Liver (tissue), 10 donors: ENCODE measurements at places on chromosomes 2 and 18.

- no peak for DNase-seq
Observed at GRCh38 chr18:79789901-79790890, 7.5 kb upstream of the KCNG2 start.

GRCh38 chr2:235669983-235670962 is 176.4 kb downstream of the AGAP1 start:
- DNase-seq: peak; percentile 43

DNA sequence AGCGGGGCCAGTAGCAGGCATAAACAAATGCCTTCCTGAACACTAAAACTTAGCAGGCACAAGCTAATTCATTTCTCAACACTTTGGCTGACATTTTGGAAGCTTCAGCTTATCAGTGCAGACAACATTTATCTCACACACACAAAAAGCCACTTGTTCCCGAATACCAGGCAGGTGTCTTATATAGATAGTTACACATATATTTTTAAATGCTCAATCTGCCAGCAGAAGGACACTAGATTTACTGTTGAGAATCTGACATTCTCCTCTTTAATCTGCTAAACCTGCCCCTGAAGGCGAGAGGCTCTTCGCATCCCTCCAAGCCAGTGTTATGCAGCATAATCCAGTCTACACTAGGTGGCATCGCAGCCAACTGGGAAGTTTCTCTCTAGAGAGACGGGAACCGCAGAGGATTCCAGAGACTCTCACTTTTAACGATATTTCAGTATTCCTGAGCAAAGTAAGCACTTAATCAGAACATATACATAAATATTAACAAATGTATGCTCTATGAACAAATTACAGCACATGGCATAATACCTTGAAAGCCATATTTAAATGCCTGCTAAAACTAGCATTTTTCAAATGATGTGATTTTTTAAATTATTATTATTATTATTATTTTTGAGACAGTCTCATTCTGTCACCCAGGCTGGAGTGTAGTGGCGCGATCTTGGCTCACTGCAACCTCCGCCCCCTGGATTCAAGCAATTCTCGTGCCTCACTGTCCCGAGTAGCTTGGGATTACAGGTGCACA is 90.2 kb upstream of the SCG2 start:
- no peak for DNase-seq

- DNase-seq: no peak
Observed at GRCh38 chr2:234375176-234375880, 121.6 kb downstream of the ARL4C start.

DNA sequence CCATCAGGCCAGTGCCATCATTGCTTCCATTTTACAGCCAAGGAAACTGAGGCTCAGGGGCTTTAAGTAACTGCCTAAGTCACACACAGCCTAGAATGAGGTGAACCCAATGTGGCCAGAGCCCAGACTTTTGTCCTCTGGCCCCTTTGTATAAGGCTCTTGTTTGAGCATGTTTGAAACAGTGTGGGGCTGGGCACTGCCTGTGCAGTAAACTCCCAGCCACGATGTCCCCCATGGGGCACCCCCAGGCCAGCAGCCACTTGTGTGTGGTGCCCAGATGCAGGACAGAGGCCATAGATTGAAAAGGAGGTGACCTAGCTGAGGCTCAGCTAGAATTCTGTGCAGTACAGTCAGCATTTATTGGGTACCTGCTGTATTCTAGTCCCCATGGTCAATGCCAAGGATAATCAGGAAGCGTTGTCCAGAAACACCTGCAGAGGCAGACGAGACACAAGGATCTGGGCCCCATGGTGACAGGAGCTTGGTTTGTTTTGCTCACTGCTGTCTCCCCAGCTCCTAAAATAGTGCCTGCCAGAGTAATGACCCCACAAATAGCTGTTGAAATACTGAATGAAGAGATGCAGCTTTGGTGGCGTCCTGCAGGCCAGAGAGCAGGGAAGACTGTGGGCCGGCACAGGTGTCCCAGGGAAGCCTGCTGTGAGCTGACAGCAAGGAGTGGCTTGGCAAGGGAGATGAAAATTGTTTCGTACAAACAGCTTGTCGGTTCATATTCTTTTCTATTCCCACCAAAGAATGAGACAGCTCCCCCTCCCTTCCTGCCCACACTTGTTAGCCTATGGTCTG is 160.7 kb downstream of the LDLRAD4 start:
- no peak for DNase-seq

DNA sequence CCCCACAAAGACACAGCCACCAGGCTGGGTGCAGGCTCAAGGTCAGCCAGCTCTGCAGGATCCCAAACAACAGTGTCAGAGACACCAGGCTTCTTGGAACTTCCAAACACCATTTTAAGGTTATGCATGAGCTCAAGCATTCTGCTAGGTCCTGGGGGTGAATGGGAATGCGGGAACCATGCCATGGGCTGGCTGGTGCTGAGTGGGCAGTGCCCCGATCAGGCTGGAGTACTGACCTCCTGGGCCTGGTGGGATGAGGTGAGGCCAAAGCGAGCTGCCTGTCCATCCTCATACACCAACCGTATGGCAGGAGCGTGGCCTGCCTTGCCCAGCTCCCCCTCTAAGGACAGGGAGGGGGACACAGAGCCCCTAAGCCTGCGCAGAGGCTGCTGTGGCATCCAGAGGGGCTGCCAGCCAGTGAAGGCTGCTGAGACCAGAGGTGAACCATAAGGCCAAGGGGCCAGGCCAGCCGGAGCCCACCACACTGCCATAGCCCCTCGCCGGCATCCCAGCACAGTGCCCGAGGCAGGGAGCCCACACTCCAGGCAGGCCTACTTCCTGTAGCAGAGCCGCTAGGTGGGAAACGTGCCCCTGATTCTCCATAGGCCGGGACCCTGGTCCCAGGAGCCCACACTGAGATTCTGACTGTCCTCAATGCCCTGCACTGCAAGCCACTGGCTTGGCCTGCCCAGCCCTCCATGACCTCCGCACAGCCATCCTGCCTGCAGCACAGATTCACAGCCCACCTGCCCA is 135.0 kb downstream of the HDAC4 start:
- peak; percentile 31 for DNase-seq

- DNase-seq: no peak
Observed at GRCh38 chr2:217254111-217254510, 394.2 kb upstream of the TNP1 start.

GRCh38 chr2:236366397-236366796 is 102.2 kb upstream of the ASB18 start:
- no peak for DNase-seq

DNA sequence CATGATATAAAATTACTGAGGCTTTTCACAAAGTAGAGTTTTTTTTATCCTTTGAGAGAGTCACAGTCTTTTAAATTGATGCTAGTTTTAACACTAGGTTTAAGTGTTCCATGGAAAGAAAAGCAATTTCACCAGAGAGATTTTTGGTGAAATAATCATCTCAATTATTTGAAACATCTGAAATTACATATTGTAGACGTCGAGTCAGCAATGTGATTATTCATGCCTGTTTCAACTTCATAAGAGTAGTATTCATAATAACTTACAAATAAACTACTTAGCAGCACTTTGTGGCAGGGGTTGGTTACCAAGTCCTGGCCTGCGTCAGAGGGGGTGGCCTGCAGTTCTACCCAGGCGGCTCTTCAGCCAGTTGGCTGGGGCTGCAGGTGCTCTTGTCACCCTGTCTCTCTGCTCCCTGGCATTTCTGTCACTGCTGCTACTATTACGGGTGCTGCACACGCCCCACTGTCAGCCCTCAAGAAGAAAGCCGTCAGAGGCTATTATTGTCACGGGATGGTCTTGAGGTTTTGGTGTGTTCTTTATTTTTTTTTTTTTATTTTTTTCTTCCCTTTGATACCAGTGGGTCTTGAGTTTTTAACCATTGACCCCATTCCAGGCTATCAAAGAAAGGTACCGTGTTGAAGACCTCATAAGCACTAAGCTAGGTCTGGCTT is 50.4 kb downstream of the MALT1 start:
- no peak for DNase-seq

DNA sequence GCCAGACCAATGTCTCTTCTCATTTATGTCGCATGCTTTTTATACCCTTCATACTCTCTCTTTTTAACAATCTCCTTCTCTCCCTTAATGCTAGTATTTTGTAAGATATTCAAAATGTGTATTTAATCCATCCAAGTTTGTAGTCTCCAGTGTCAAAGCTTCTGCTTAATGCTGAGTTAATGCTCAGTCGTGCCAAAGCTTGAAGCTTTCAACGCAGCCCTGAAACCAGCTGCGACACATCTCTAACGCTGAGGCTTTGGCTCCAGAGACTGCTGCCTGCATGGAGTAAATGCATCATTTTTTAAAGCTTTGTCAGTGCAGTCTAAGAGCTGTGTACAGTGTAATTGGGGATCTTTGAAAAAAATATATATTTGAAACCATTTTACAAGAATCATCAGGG is 2108.8 kb upstream of the PIK3C3 start:
- no peak for DNase-seq

GRCh38 chr2:240303896-240304745 is 131.3 kb upstream of the GPC1 start:
- DNase-seq: peak; percentile 19

DNA sequence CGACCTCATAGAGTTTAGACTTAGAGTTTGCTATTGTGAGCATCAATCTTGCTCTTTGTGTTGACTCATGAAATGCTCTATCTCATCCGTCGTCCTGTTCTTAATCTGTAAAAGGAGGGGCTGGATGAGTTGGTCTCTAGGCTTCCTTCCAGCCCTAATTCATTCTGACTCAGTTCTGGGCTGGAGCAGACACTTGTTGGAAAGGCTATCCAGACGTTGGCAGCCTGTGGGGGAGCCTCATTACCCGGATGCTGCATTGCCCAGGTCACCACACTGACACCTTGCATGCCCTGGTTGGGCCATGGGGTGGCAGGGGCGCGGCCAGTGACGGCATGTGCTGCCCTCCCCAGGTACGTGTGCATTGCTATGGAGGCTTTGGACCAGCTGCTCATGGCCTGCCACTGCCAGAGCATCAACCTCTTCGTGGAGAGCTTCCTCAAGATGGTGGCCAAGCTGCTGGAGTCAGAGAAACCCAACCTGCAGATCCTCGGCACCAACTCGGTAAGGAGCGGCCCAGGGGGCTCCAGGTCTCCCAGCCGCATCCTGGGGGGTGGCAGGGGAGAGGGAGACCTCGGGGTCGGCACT is 61.5 kb downstream of the EFR3B start:
- no peak for DNase-seq

GRCh38 chr2:58532641-58533040 is 291.5 kb upstream of the FANCL start:
- no peak for DNase-seq

GRCh38 chr2:168567836-168568235 is 111.8 kb downstream of the CERS6 start:
- DNase-seq: no peak

DNA sequence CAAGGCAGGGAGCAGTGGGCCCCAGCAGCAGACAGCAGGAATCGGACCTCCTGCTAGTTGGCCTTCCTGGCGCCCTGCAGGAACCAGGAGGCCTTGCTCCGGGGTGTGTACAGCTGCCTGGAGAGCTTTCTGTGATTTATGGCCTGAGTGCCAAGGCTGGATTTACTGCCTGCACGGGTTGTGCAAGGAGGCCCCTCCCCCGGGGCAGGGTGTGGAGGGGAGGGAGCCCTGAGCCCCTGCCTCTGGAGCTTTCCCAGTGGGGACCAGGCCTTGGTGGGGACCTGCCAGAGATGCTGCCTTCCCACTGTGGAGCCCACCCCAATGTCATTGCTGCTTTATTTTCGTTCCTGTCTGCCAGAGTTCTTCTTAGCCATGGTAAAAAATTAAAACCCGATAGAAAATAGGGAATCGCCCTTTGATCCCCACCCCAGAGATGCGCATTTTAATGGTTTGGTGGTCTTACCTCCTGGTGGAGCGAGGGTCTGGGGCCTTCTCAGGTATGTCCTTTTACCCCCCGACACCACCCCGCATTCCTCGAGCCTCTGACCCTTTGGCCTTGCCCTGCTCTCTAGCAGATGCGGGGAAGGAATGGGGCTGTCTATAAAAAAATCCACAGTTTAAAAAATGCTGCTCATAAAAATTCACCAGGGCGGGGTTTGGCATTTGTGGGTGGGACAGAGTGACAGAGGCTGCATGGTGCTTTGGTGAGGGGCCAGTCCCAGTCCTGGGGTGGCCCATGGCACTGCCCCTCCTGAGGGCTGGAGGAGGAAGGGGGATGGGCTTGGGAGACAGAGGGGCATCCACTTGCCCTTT is 6.9 kb upstream of the RALB start:
- no peak for DNase-seq

GRCh38 chr2:133420788-133421187 is 147.5 kb downstream of the NCKAP5 start:
- no peak for DNase-seq

GRCh38 chr18:36101943-36102342 is 27.2 kb downstream of the SLC39A6 start:
- no peak for DNase-seq

DNA sequence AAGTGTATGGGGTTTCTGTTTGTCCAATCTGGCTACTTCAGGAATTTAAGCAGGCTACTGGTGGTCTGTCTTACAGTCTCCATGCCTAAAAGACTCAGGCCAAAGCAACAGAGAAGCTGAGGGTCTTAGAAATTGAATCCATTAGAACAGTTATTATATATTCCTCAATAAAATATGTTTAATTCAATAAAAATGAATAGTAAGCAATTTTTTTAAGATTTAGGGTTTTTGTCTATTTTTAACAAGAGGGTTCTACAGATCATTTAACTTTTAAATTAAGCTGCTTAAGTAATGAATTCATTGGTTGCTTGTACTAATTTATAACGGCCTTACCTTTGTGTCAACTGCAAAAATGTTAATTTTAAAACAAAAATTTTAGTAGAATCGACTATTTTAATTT is 832.6 kb upstream of the SLC39A10 start:
- DNase-seq: no peak

- DNase-seq: no peak
Observed at GRCh38 chr2:24489465-24490180, 1.4 kb upstream of the NCOA1 start.

GRCh38 chr2:241249654-241250053 is 61.2 kb downstream of the ANO7 start:
- DNase-seq: no peak

DNA sequence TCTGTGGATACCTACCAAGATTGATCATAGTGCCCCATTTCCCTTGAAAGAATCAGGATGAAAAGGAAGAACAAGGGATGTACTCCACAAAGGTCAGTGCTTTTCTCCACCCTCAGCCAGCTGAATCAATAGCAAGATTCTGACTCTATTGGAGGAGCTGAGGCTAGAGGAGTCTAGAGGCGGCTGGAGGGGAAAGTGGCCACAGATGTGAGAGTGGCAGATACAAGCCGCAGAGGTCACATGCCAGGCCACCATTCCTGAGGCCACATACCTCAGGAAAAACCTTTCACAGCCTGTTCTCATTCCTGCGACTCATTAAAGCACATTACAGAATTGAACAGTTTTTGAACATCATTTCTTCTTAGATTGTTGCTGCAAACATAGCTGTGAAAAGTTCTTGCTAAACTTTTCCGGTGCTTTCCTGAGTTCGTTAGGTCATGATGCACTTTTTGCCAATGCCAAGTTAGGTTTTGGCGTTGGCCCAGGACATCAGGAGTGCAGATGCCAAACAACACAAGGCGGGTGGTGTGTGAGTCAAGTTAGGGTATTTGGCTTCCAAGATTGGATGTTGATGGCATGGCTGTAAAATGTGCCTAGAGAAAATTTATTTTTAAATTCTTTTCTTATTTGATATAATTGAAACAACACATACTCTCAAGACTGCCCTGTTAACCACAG is 160.7 kb upstream of the SP5 start:
- DNase-seq: no peak

- DNase-seq: no peak
Observed at GRCh38 chr2:147572622-147573021, 272.2 kb upstream of the ACVR2A start.

- DNase-seq: no peak
Observed at GRCh38 chr2:128550389-128550788, 231.7 kb upstream of the HS6ST1 start.
